ENCODE measurements at places on chromosomes 6 and 20.
A peak's percentile ranks its signal among the peaks of the same experiment; 100 is the strongest.

- no peak for DNase-seq
These were observed 29.4 kb downstream of the KIZ start for GRCh38 chr20:21155268-21155667.

DNA sequence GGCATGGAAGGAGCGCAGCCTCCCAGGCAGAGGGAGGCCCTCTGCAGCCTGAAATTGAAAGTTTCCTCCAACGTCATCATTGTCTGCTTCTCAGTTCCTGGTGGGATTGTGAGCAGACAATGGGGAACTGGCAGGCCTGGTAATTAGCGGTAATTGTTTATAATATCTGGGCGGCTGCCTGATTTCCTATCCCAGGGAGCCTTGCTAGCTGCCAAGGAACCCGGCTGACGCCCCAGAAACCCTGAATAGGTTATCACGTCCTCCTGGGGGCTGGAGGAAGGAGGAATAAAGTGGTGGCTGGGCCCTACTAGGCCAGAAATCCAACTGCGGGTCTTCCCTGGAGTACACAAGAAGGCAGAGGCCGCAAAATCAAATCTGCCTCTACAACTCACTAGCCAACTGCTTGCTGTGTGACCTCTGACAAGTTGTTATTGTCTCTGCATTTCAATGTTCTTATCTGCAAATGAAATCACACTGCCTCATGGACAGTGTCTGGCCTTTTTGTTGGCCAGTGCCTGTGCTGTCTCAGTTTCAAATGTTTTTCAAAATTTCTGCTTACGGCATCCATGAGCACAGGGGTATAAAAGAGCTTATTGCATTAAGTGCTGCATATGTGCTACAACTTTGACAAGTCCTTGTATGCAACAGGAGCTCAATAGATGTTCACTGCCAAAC lies 16.9 kb downstream of the KCNK15 start:
- no peak for DNase-seq

DNA sequence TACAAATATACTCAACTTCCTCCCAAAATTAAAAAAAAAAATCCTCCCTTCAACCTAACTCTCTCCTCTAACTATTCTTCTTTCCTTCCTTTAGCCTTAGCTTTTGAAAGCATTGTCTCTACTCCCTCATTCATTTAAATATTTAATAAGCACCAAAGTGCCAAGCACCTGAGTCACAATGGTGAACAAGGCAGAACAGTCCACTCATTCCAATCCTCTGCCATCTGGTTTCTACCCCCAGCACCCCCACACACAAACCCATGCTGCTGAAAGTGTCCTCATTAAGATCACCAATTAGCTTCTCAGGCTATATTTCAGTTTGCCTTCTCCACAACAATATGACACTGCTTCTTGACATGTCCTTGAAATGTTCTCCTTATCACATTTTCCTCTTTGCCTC lies 76.3 kb downstream of the DTNBP1 start:
- DNase-seq = no peak

DNA sequence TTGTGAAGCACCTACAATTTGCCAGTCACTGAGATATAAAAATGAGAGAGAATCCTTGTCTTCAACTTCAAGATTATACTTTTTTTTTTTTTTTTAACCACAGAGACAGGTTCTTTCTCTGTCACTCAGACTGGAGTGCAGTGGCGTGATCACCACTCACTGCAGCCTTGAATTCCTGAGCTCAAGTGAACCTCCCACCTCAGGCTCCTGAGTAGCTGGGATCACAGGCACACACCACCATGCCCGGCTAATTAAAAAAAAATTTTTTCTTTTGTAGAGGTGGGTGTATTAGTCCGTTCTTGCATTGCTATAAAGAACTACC lies 51.6 kb upstream of the PMEPA1 start:
- no peak for DNase-seq

DNA sequence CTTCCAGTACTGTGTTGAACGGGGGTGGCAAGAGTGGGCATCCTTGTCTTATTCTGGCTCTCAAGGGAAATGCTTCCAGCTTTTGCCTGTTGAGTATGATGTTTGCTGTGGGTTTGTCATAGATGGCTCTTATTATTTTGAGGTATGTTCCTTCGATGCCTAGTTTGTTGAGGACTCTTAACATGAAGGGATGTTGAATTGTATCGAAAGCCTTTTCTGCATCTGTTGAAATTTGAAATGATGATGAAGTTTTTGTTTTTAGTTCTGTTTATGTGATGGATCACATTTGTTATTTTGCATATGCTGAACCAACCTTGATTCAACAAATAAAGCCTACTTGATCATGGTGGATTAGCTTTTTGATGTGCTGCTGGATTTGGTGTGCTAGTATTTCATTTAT lies 48.0 kb downstream of the RPRD1B start:
- DNase-seq = no peak

GRCh38 chr6:30074331-30075093 lies 1.1 kb downstream of the RNF39 start:
- no peak for DNase-seq

DNA sequence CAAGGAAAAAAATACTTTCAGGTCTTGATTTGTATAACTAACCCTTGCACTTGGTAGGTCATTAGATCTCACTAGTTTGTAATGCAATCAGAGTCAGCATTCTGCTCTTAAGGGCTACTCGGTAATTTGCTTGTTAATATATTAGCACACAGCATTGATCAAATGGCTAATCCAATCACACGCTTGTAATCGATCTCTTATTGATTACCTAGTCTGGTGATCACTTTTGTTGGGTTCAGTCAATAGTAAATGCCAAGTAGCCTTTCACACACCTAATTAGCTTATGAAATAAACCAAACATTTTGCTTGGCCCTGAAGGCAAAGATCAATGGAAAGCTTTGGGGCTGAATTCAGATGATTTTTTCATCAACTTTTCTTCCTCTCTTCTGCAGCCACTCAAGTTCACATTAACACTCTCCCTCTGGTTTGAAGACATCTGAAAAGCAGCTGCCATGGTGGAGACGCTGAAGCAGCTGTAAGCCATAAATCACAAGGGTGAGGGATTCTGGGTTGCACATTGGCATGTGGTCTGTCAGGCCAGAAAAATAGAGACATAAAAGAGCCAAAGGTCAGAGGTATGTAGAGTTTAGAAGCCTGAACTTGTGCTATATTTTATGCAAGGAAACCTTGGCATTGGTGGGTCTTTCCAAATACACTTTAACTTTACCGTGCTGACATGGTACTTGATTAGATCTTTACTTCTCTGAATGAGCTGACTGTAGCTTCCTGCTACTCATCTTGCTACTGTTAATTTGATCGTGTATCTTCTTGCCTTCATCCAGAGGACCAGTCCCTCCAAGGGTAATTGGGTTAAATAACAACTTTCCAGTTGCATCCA lies 234.4 kb downstream of the SIM1 start:
- DNase-seq = no peak

GRCh38 chr6:147268254-147268653 lies 64.0 kb downstream of the STXBP5 start:
- DNase-seq = no peak

- DNase-seq = no peak
These were observed 404.4 kb downstream of the GJA1 start for GRCh38 chr6:121839896-121840295.

GRCh38 chr6:141403827-141404226 lies 728.9 kb upstream of the GJE1 start:
- DNase-seq = no peak

DNA sequence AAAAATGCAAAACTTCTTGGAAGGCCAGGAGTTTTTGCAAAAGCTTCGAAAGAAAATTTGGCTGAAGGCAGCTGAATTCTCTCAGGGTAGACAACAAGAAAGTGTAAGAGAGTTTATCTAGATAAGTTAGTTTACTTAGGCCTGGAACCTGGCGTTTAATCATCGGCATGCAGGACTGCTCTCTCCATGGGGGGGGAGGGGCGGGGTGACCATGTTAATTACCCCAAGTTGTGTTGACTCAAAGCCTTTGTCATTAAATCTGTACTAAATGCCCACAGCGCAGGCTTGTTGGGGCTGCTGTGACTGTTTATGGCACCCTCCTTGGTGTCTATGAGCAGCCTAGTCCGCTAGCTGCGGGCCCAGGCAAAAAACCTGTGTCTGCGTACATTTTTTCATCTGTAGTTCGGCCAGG lies 20.1 kb upstream of the ZNF451 start:
- no peak for DNase-seq

DNA sequence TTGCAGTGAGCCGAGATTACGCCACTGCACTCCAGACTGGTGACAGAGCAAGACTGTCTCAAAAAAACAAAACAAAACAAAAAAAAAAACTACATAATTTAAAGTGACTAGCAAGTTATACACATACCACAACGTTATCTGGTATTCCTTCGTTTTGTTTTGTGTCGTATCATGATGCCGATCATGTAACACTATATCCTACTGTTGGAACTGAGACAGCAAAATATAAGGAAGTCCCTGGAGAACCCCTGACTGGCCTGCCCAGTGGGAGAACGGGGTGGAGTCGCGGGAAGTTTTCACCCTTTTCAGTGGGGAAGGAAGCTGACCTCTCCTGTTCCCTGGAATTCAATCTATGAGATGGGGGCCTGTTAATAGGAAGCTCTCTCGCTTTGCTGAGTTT lies 15.1 kb downstream of the SOX4 start:
- DNase-seq = no peak

- DNase-seq = no peak
These were observed 244.0 kb downstream of the FOXC1 start for GRCh38 chr6:1853761-1854160.

DNA sequence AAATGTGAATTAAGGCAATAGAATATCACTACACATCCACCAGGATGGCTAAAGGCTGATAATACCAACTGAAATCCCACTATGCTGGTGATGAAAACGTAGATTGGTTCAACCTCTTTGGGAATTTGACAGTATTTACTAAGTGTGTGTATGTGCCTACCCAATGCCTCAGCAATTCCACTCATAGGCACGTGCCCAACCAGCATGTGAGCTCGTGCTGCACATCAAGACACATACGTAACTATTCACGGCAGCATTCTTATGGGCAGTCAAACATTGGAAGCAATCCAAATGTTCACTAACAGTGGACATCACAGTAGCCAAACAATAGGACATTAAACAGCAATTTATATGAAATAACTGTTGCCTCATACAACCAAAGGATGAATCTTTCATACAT lies 15.7 kb upstream of the AFDN start:
- DNase-seq = no peak

GRCh38 chr20:38838326-38838725 lies 32.8 kb downstream of the PPP1R16B start:
- DNase-seq = no peak

DNA sequence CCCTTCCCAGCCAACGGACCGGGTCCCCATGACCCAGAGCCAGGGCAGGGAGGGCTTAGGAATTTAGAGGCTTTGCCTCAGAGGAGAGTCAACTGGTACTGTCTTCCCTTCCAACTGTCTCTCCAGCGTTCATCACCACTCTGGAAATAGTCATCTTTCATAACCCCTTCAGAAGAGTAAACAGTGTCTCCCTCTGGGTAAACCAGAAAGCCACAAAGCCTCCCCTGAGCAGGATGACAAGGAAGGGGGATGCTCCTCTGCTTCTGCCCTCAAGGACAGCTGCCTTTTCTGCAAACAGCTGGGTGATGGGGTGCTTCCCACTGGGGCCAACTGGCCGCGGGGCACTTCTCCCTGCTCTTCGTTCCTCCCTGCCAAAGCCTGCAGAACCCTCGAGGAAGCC lies 90.1 kb downstream of the PSMG4 start:
- DNase-seq = no peak

GRCh38 chr6:36769183-36769675 lies 70.0 kb downstream of the CPNE5 start:
- no peak for DNase-seq

DNA sequence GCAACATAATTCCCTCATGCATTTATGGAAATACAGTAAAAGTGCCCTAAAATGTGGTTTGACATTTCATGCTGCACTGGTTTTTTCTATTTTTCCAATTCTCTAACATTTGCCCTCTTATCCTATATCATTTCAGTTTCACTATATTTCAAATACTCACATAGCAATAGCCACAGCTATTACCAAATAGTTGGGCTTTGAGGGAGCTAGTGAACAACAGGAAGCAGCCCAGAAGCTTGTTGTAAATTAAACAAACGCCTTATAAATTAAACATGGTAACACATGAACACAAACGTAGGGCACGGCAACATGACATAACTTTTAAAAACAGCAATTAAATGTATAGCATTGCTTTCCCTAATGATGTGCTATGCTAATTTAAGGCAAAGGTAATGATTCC lies 469.0 kb downstream of the CDC5L start:
- DNase-seq = no peak

- no peak for DNase-seq
These were observed 636.5 kb upstream of the PTCHD4 start for GRCh38 chr6:48747471-48747870.

DNA sequence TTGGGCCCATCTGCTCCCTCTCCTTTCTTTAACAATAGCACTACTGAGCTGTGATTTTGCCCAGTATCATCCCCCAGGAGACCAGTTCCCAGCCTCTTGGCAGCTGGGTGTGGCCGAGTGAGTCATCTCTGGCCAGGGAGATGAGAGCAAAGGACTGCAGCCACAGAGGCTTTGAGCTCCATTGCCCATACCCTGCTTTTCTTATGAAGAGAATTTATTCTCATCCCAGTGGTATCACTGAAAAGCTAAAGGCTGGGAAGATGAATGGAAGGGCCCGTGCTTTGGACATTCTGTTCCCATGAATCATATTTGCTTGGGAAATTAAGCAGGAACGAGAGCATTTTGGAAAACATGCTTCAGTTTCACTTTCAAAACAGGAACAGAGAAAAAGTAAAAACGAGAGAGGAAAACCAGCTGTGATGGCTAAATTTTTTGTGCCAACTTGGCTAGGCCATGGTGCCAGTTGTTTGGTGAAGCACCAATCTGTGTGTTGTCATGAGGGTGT lies 14.9 kb downstream of the CST3 start:
- DNase-seq = peak; percentile 67

- no peak for DNase-seq
These were observed 9.8 kb upstream of the ELOVL5 start for GRCh38 chr6:53358440-53359094.

- no peak for DNase-seq
These were observed 192.0 kb downstream of the ALDH8A1 start for GRCh38 chr6:134757911-134758361.

DNA sequence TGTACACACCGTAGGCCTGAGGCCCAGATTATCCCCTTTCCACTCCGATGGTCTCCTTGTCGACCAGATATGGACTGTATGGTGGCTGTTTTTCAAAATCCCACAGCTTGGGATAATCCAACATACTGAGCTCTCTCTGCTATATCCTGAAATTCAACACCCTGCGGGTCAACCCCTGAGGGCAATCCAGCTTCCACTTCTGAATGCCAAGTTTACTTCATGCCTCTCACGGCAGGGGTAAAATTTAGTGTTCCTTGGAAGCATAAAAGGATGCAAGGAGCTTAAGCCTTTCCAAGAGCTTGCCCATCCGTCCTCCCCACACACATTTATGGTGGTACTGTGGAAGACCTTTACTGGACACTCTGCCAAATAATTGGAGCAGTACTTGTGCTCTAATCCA lies 90.7 kb downstream of the PLG start:
- DNase-seq = no peak

- no peak for DNase-seq
These were observed 394.0 kb downstream of the LAMA2 start for GRCh38 chr6:129276986-129277385.

Measured in HTR-8/SVneo (cell line).